ENCODE measurements at places on chromosomes 6 and 20.

- no peak for DNase-seq
These were observed 124.5 kb downstream of the TAF4 start for GRCh38 chr20:61940976-61941720.

DNA sequence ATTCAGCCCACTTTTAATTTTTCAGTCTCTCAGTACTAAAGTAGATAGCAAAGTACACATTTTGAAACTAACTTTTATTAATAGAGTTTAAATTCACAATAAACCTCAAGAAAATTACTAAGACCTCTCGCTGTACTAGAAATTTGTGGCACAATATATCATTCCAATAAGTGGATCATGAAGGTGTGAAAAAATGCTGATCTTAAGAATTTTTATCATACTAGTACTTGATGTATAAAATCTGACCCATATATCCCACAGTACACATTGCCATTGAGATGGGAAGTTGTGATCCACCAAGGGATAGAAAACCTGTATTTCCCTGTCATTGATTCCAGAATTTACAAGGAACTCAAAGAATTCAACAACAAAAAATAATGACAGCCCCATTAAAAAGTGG, 85.7 kb downstream of the DCDC2 start:
- no peak for DNase-seq

GRCh38 chr20:39503902-39504709, 542.0 kb downstream of the DHX35 start:
- no peak for DNase-seq

- no peak for DNase-seq
These were observed 578 bp upstream of the PTGIS start for GRCh38 chr20:49568278-49569151.

- peak; percentile 86 for DNase-seq
These were observed 46.2 kb downstream of the GJA10 start for GRCh38 chr6:89940225-89941027.

DNA sequence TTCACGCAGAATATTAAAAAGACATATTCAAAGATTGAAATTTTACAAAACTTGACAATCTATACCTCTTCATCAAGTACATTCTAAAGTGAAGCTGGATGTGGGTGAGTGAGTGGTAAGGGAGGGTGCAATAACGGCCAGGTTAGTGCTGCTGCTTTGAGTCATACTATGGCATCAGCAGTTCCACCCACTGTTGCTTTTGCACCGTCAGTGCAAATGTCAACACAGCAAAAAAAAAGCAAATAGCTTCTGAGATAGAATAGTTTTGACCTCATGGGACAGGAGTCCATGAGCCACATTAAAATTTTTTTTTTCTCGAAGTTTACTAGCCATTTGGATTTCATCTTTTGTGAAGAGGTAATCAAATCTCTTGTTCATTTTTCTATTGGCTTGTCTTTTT, 31.8 kb downstream of the PSMF1 start:
- DNase-seq = peak; percentile 27

DNA sequence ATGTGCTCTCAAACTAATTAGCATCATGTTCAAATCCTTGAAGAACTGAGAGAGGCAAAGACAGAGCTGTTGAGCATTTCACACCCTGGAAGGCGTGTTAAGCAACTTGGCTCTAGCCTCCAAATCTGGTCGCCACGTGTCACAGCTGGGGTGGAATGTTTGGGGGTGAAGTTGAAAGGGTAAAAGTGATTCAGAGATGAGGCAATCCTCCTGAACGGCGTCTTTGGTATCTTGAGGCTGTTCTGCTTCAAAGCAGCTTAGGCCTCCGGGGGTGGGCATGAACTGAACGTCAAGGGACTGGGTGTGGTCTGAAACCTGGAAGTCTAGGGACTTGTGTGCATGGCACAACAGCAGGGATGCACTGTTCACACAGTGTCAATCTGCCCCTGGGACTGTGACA, 62.3 kb downstream of the TRAM2 start:
- DNase-seq = no peak

DNA sequence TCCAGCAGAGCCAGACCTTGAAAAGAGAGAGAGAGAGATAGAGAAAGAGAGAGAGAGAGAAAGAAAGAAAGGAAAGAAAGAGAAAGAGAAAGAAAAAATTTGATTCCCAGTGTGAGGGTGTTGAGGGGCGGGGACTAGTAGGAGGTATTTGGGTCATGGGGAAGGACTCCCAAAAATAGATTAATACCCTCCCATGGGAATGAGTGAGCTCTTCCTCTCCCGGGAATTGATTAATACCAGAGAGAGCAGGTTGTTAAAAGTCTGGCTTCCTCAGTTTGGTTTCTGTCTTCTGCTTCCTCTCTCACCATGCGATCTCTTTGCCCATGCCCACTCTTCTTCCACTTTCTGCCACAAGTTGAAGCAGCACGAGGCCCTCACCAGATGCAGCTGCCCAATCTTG, 28.8 kb upstream of the CFAP206 start:
- DNase-seq = no peak

GRCh38 chr6:84848960-84849359, 84.6 kb upstream of the TBX18 start:
- DNase-seq = no peak

GRCh38 chr20:20452254-20452676, 84.4 kb downstream of the INSM1 start:
- DNase-seq = no peak

DNA sequence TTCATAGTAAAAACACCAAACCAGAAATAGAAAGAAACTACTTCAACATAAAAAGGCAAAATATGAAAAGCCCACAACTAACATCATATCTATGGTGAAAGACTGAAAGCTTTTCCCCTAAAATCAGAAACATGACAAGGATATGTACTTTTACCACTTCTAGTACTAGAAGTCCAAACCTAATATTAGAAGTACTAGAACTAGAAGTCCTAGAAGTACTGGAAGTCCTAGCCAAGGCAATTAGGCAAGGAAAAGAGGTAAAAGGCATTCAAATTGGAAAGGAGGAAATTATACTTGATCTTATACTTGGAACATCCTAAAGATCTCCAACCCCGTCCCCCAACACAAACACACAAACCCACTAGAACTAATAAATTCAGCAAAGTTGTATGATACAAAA, 74.9 kb downstream of the TASP1 start:
- no peak for DNase-seq

- no peak for DNase-seq
These were observed 36.3 kb upstream of the ZFAND3 start for GRCh38 chr6:37783025-37783855.

DNA sequence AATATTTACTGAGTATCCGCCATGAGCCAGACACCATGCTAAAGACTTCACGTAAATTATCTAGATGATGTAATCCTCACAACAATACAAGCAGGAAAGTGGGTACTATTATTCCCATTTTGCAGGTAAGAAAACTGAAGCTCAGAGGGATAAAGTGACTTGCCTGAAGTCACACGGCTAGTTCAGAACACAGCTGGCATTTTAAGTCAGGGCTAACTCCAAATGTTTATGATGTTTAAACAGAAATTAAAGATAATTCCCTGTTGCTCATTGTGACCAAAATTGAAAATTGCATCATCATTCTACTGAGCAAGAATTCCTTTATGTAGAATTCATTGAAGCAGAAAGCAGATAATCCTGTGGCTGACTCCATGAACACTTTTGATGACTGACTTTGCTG, 71.3 kb upstream of the STXBP5 start:
- DNase-seq = no peak

DNA sequence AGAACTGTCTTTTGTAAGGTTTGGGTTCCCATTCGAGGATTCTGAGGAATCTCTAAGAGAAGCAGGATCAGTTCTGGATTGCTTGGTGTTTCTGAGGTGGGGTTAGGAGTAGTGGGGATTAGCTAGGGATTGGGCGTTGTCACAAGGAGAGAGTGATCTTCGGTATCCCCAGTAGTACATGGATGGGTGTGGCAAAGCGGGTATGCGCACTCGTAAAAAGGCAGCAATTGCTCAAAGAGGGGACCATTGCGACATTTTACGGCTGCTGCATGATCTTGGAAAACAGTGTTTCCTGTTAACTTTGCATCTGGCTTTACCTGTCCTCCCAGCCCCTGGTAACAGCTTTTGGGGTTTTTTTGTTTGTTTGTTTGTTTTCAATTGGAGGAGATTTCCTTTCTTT, 9.7 kb upstream of the ZSCAN9 start:
- no peak for DNase-seq

GRCh38 chr6:37741757-37742400, 44.2 kb upstream of the MDGA1 start:
- peak; percentile 40 for DNase-seq

DNA sequence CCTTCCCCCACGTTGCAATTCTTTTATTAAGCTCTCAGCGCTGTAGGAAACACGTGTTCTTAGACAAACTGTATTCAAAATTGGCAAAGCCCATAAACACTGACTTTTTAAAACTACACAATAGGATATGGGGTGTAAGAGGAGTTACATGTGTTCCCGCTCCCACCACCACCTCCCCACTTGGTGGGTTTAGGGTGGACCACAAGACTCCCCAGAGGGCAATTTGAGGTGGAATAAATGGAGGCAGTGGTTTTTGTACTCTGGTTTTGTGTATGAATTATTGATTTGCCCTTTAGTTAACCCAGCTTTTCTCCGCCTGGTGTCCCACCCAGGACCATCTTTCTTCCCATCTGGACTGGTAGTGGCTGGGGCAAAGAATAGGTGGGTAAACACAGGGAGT, 3.7 kb downstream of the UQCC2 start:
- DNase-seq = no peak

- DNase-seq = no peak
These were observed 522.9 kb downstream of the KIF16B start for GRCh38 chr20:16050366-16050765.

DNA sequence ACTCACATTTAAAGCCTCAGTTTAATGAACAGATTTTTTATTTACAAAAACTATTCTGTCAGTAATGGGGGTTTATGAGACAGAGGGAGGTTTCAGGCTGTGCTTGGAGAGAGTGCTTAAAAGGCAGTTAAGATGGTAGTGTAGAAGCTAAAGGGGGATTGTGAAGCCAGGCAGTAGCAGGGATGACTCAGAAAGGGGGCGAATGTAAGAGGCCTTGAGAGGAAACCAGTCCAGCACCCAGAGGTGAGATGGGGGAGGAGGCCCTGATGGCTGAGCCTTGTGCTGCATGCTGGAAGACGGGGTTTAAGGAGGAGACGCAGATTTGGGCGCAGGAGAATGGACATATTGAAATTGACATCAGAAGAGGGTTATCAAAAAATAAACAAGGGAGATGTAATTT, 6.6 kb upstream of the SERPINB9 start:
- no peak for DNase-seq

- no peak for DNase-seq
These were observed 45.8 kb upstream of the PNRC1 start for GRCh38 chr6:89034586-89035251.

DNA sequence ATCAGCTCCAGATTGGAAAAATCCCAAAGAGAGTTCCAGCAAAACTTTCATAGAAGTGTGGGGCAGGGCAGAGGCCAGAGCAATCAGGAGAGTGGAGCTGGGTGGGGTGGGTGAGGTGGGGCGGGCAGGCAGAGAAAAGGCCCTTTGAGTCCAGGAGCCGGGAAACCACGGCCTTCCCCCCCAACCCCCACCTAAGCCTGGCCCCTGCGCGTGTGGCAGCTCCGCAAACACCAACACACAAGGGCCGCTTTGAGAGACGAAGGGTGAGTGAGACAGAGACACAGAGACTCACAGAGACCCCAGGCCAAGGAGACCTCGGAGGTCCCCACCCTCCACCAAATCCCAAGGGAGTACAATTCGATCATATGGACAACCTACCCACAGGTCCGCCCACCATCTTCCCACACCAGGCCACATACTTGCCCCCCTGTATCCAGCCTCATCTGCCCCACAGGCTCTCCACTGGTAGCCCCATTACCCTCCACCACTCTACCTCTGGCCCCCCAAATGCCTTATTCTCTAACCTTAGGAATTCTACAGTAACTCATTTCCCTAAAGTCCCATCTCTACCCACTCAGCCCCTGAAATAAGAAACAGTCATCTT, 1.7 kb downstream of the COL11A2 start:
- DNase-seq = no peak

DNA sequence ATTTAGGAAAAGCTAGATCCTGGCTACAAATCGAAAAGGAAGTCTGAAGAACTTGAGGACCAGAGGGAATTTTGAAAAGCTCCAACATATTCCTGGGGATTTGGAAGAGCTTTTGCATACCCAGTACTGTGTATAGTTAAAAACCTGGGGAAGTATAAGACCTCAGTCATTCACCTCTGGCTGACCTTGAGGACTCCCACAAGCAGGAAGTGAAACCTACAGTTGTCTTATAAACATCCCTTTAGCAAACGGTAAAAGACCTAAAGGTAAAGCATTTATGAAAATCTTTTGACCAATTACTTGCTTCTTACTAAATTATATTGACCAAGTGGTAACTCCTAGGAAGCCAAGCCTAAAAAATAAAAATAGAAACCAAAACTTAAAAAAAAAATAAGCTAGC, 175.0 kb downstream of the HAO1 start:
- DNase-seq = no peak

- no peak for DNase-seq
These were observed 28.0 kb downstream of the PSMG4 start for GRCh38 chr6:3286641-3287171.

DNA sequence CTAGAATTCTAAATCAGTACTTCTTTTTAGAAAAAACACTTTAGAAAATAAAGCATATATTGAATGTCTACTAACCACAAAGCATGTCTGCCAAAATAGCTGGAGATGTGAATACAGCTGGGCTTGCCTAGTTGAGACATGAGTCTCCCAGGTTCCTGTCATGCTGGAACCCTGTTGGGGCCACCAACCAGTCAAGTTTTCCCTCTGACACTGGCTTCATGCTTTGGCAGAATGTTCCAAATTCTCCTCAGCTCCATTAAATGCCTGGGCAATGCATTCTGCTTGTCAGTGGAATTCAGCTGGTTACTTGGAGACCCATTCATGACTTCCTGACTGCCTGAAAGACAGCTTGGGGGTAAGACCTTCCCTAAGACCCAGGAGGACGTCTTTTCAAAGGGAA, 87.2 kb downstream of the PRND start:
- DNase-seq = no peak

DNA sequence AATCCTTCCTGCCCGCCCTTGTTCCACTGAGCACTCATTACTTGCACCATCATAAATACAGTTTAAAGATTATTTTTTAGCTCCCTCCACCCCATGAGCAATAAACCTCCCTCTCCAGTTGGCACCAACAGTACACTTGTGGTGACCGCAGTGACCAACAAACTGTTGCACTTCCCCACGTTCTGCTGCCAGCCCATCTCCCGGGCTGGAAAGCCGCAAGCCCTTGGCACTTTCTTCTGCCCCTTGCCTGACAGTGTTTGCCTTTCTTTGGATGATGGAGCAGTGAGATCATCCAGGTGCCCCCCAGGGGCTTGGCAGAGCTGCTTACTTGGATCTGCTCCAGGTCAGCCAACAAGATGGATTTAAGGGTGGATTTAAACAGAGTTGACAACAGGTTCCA, 21.6 kb downstream of the KCNB1 start:
- no peak for DNase-seq

DNA sequence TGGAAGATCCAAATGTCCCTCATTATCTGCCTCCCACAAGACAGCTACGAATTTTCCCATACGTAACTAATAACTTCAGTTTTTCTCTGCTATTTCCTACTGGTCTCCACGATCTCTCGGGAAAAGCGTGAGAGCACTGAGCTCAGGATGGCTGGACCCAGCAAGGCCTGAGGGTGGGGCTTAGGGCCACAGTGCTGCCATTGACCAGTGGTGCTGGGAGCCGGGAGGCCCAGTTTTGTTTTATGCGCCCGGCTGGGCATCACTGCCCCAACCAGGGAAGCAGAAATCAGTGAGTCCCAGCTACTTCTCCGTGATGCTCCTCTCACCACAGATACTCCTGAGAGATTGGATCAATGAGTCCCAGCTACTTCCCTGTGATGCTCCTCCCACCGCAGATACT, 238.4 kb downstream of the LY86 start:
- DNase-seq = no peak

Measured in HuH-7.5 (cell line).